HCT116 (cell line): ENCODE measurements at places on chromosomes 5 and 9. TPM values are rescaled to one million over a fixed set of nuclear protein-coding genes. Genes with fewer than 3 reads are reported as not detected.

- H3K27ac ChIP-seq = no peak overlapping the region
- peaks cover 6% of the 10 kb centered on the region; the same call in 1 of the 2 replicates for H3K27me3 ChIP-seq
- H3K4me3 ChIP-seq = no peak overlapping the region
- no peak for DNase-seq
- H3K4me1 ChIP-seq = no peaks in the 10 kb centered on the region
- H3K36me3 ChIP-seq = no peaks in the 10 kb centered on the region
Observed at GRCh38 chr9:99190597-99191283, 31.0 kb downstream of the ALG2 start.

- no peak for DNase-seq
- H3K27me3 ChIP-seq = no peaks in the 10 kb centered on the region
- H3K36me3 ChIP-seq = no peaks in the 10 kb centered on the region
- H3K4me1 ChIP-seq = no peaks in the 10 kb centered on the region
- no peak overlapping the region for H3K27ac ChIP-seq
Observed at GRCh38 chr5:32044434-32044833, 129.7 kb downstream of the GOLPH3 start.

The AJM1 gene
- total RNA-seq = 7.1 TPM

- DNase-seq = peak; percentile 18
- H3K27me3 ChIP-seq = no peaks in the 10 kb centered on the region
- no peaks in the 10 kb centered on the region for H3K4me1 ChIP-seq
Observed at GRCh38 chr5:77239126-77239741, 28.8 kb downstream of the PDE8B start.

DNA sequence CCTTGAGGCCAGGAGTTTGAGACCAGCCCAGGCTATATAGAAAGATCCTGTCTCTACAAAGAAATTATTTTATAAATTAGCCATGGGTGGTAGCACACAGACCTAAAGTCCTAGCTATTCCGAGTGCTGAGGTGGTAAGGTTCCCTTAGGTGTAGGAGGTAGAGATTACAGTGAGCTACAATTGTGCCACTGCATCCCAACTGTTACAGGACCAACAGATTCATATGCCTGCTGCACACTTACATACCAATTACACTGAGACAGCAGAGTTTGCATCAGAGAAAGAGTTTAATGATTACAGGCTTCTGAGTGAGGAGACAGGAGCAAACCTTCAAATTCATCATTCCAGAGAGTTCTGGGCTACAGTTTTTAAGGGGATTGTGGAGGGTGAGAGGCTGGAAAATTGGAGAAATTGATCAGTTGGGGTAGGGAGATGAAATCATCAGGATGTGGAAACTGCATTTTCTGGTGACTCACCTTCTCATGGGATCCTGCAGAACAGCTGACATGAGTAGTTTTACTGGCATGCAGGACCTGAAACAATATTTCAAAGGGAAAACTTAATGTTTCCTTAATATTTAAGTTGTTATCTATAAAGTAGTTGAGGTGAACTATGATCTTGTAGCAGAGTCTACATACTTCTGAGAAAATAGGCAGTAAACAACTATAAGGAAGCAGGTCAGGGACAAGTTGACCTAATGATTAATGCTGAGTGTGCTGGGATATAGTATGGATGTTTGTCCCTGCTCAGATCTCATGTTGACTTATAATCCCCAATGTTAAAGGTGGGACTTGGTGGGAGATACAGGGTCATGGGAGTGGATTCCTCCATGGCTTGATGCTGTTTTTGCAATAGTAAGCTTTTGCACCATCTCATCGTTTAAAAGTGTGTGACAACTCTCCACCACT, 54.7 kb downstream of the ANXA2R start:
- no peaks in the 10 kb centered on the region for H3K36me3 ChIP-seq
- H3K4me1 ChIP-seq = no peaks in the 10 kb centered on the region
- DNase-seq = peak; percentile 24
- no peak overlapping the region for H3K4me3 ChIP-seq
- H3K27ac ChIP-seq = no peak overlapping the region
- H3K27me3 ChIP-seq = no peaks in the 10 kb centered on the region

DNA sequence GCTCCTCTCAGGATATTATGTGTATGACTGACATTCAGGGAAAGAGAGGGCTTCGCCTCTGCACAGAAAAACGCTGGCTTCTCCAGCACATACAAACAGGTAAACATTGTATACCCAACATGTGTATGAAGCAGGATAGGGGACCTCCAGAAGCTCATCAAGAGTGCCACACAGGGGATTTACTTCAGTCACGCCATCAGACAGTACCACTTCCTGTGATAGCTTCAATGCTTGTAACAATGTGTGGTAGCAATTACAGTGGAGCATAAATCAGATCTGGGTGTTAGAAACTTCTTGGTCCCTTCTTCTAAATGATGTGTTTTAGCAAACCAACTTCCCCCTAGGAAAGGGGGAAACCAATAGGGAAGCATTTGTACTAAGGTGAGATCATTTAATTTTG, 160.8 kb downstream of the TSSK1B start:
- DNase-seq = no peak
- peaks cover under 1% of the 10 kb centered on the region; the same call in 1 of the 2 replicates for H3K4me1 ChIP-seq
- no peaks in the 10 kb centered on the region for H3K36me3 ChIP-seq
- no peak overlapping the region for H3K4me3 ChIP-seq
- no peak overlapping the region for H3K27ac ChIP-seq
- no peaks in the 10 kb centered on the region for H3K27me3 ChIP-seq

GRCh38 chr5:81252904-81253303, 19.8 kb downstream of the CKMT2 start:
- no peak for DNase-seq
- no peaks in the 10 kb centered on the region for H3K36me3 ChIP-seq
- H3K4me3 ChIP-seq = no peak overlapping the region
- H3K4me1 ChIP-seq = peaks cover 7% of the 10 kb centered on the region
- H3K27me3 ChIP-seq = no peaks in the 10 kb centered on the region

GRCh38 chr5:26649000-26649399, 389.4 kb downstream of the CDH9 start:
- H3K27ac ChIP-seq = no peak overlapping the region
- DNase-seq = no peak
- H3K4me3 ChIP-seq = no peak overlapping the region
- H3K4me1 ChIP-seq = no peaks in the 10 kb centered on the region

DNA sequence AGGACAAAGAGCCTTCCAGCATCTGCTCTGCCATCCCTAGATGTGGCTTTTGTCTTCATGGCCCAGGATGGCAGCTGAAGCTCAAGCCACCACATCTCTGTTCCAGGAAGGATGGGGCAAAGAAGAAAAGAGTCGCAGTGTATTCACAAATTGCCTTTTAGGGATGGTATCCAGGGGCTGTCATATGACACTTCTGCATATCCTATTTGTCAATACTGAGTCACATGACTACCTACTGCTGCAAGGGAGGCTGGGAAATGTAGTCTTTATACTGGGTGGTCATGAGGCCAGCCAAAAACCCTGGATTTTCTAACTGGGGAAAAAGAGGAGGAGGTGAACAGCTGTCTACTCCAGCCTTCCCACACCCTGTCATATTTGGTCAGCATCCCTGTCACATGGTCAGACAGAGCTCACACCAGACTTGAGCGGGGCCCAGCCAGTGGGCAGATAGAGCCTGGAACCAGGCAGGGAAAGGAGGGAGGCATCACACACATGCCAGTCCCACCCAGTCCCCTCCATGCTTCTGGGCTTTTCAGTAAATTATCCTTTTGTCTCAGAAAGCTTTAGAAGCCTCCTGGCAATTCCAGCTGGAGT, 52.0 kb downstream of the OLFM1 start:
- H3K4me1 ChIP-seq = peaks cover 9% of the 10 kb centered on the region
- no peak overlapping the region for H3K4me3 ChIP-seq
- no peaks in the 10 kb centered on the region for H3K36me3 ChIP-seq
- H3K27me3 ChIP-seq = peaks cover 8% of the 10 kb centered on the region; the same call in 1 of the 2 replicates
- H3K27ac ChIP-seq = no peak overlapping the region
- DNase-seq = no peak

DNA sequence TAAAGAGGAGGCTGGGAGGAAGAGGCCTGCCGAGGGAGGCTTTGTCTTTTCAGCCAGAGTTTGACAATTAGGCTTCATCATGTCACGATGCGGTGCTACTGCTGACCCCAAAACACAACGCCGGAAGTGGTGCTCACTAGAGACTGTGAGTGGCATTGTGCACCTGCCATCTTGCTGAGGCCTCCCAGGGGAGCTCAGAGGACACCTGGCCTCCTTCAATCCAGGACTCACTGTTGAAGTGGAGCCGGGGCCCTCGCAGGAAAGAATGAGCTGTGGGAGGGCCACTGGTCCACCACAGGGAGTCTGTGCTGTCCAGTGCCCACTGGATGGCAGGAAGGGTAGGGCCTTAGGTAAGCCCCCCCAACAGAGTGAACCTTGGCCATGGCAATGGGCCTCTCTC, 12.7 kb upstream of the SLC25A48 start:
- H3K4me1 ChIP-seq = peaks cover 5% of the 10 kb centered on the region; the same call in 1 of the 2 replicates
- 0 out of 2 replicates have a peak, but pooled peaks cover 5% of the 10 kb centered on the region for H3K27me3 ChIP-seq
- DNase-seq = no peak
- no peaks in the 10 kb centered on the region for H3K36me3 ChIP-seq
- H3K27ac ChIP-seq = no peak overlapping the region

DNA sequence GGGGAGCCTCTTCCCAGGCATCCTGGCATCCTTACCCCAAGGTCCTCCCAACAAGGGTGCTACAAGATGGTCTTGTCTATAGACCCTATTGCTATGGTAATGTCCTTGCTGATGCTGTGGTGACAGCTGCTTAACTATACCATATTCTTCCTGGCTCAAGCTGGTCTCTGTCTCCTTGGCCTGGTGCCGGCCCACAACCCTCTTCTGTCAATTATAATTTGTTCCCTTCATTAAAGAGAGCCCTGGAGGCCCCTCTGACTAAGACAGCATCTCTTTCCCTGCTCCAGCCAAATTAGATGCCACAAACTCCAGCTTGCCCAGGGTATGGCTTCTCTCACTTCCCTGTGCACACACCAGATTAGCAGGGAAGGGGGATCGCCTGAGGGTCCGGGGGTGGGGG, 86.7 kb downstream of the PSD2 start:
- no peak overlapping the region for H3K27ac ChIP-seq
- H3K27me3 ChIP-seq = no peaks in the 10 kb centered on the region
- peaks cover 11% of the 10 kb centered on the region for H3K4me1 ChIP-seq
- H3K36me3 ChIP-seq = no peaks in the 10 kb centered on the region

GRCh38 chr9:135508211-135508820, 7.8 kb downstream of the MRPS2 start:
- H3K27me3 ChIP-seq = no peaks in the 10 kb centered on the region
- no peak overlapping the region for H3K4me3 ChIP-seq
- no peak overlapping the region for H3K27ac ChIP-seq
- peaks cover 9% of the 10 kb centered on the region; the same call in 1 of the 2 replicates for H3K36me3 ChIP-seq

DNA sequence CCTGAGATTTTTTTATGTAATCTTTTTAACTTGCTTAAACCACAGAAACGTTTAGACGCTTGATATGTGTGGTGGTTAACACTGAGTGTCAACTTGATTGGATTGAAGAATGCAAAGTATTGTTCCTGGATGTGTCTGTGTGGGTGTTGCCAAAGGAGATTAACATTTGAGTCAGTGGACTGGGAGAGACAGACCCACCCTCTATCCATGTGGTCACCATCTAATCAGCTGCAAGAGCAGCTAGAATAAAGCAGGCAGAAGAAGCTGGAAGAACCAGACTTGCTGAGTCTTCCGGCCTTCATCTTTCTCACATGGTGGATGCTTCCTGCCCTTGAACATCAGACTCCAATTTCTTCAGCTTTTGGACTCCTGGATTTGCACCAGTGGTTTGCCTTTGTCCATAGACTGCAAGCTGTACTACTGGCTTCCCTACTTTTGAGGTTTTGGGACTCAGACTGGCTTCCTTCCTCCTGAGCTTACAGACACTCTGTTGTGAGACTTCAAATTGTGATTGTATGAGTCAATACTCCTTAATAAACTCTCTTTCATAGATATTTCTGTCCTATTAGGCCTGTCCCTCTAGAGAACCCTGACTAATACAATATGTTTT, 816.0 kb upstream of the CDH9 start:
- no peak for DNase-seq
- H3K36me3 ChIP-seq = no peaks in the 10 kb centered on the region
- no peaks in the 10 kb centered on the region for H3K4me1 ChIP-seq
- H3K27ac ChIP-seq = no peak overlapping the region
- H3K27me3 ChIP-seq = no peaks in the 10 kb centered on the region

The GABRA1 gene
- total RNA-seq = not detected

The PCDHB7 gene
- total RNA-seq = not detected

- no peak overlapping the region for H3K27ac ChIP-seq
- no peak overlapping the region for H3K4me3 ChIP-seq
Observed at GRCh38 chr5:10485142-10485795, 43.6 kb downstream of the ROPN1L start.

- no peak overlapping the region for H3K4me3 ChIP-seq
- no peak overlapping the region for H3K27ac ChIP-seq
Observed at GRCh38 chr5:79636981-79637733, 24.9 kb downstream of the TENT2 start.

DNA sequence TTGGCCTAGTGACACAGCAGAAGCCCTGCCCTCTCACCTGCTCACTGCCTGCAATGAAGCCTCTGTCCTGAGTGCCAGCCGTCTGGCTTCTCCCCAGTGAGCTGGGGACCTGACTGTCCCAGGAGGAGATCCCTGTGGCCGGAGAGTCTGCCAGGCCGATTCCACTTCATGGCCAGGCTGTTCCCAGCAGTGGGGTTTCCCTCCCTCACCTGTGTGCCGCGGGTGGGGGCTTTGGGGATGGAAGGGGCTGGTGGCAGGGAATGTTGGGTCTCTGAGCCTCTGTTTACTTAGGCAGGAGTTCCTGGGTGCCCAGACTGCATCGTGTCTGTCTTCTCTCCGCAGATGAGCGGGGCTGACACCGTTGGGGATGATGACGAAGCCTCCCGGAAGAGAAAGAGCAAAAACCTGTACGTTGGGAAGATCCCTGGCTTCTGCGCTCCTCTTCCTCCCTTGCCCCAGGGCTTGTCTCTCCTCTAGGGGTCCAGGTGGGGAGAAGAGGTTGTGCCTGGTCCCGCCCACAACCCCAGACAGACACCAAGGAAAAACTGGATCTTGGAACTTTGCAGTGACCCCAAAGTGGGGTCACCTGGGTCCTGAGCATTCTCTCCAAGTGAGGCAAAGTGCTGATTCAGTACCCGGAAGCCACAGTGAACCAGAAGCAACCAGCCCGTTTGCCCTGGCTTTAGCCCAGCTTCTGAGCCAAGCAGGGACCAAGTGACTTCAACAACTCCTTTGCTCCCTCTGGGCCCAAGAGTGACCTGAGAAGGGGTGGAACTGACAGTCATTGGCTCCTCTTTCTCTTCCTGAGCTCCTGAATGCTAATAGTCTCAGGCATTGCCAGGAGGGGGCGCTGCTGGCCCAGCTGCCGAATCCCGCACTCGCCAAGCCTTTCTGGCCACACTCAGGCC, 127.7 kb downstream of the RGS3 start:
- DNase-seq = no peak
- H3K4me1 ChIP-seq = peaks cover 9% of the 10 kb centered on the region
- H3K4me3 ChIP-seq = no peak overlapping the region
- no peaks in the 10 kb centered on the region for H3K27me3 ChIP-seq
- no peak overlapping the region for H3K27ac ChIP-seq

GRCh38 chr9:12739014-12739652, 35.7 kb upstream of the LURAP1L start:
- H3K4me1 ChIP-seq = no peaks in the 10 kb centered on the region
- no peaks in the 10 kb centered on the region for H3K27me3 ChIP-seq
- H3K27ac ChIP-seq = no peak overlapping the region
- no peak overlapping the region for H3K4me3 ChIP-seq
- no peaks in the 10 kb centered on the region for H3K36me3 ChIP-seq

GRCh38 chr5:76021936-76022584, 61.1 kb upstream of the SV2C start:
- H3K36me3 ChIP-seq = no peaks in the 10 kb centered on the region
- H3K4me1 ChIP-seq = no peaks in the 10 kb centered on the region
- H3K27me3 ChIP-seq = peaks cover 68% of the 10 kb centered on the region
- no peak for DNase-seq
